IMR-90 (cell line): ENCODE measurements at places on chromosomes 2 and 18. TPM values are rescaled to one million over a fixed set of nuclear protein-coding genes. Genes with fewer than 3 reads are reported as not detected.

The LRRC30 gene
- not detected in 2 replicates for total RNA-seq

The GAREM1 gene
- total RNA-seq: 1.9 and 2.3 TPM in 2 replicates

The TMEM163 gene
- total RNA-seq: not detected in 2 replicates

The NETO1 gene
- total RNA-seq: 0.28 and 0.36 TPM in 2 replicates

The ZNF2 gene
- total RNA-seq: 7.3 and 7.8 TPM in 2 replicates

The C2orf92 gene
- 0.90 and 2.2 TPM in 2 replicates for total RNA-seq

The CD8A gene
- total RNA-seq: not detected in 2 replicates

The NYAP2 gene
- not detected in 2 replicates for total RNA-seq

The SNORC gene
- under 0.01 and 0.28 TPM in 2 replicates for total RNA-seq

The ARMC9 gene
- total RNA-seq: 39.4 and 46.6 TPM in 2 replicates

The CD8B2 gene
- total RNA-seq: not detected in 2 replicates

The NAB1 gene
- total RNA-seq: 31.2 and 33.6 TPM in 2 replicates

The NDUFS1 gene
- 118 and 187 TPM in 2 replicates for total RNA-seq

The CNRIP1 gene
- total RNA-seq: 23.3 and 25.6 TPM in 2 replicates

The MERTK gene
- 0.28 and 0.36 TPM in 2 replicates for total RNA-seq

The RPRM gene
- total RNA-seq: not detected in 2 replicates

The ASB18 gene
- not detected in 2 replicates for total RNA-seq

The TOGARAM2 gene
- under 0.01 and 0.28 TPM in 2 replicates for total RNA-seq

The REG1A gene
- total RNA-seq: not detected in 2 replicates

The TTC27 gene
- 30.5 and 33.3 TPM in 2 replicates for total RNA-seq

The SPTBN1 gene
- total RNA-seq: 230 and 241 TPM in 2 replicates

The ANKRD30BL gene
- not detected in 2 replicates for total RNA-seq

The SIX3 gene
- total RNA-seq: not detected in 2 replicates

The XIRP2 gene
- 0.18 and 0.28 TPM in 2 replicates for total RNA-seq

The PAIP2B gene
- total RNA-seq: 0.18 and 0.28 TPM in 2 replicates

The ABCG5 gene
- total RNA-seq: not detected in 2 replicates

The KCNG2 gene
- not detected in 2 replicates for total RNA-seq

The CCDC178 gene
- total RNA-seq: not detected in 2 replicates

The COLEC12 gene
- total RNA-seq: 1.7 and 2.3 TPM in 2 replicates

The MAB21L4 gene
- total RNA-seq: not detected in 2 replicates

The MEIS1 gene
- 157 and 209 TPM in 2 replicates for total RNA-seq

The REG3G gene
- not detected in 2 replicates for total RNA-seq

The ACTG2 gene
- 349 and 523 TPM in 2 replicates for total RNA-seq

The CREG2 gene
- total RNA-seq: not detected in 2 replicates

The CFAP65 gene
- not detected in 2 replicates for total RNA-seq

The PFN4 gene
- total RNA-seq: 0.28 and 0.36 TPM in 2 replicates

The DGKD gene
- total RNA-seq: 5.8 and 6.5 TPM in 2 replicates

The CFAP221 gene
- total RNA-seq: not detected in 2 replicates

The DNAH6 gene
- under 0.01 TPM in 2 replicates for total RNA-seq

The GNAL gene
- total RNA-seq: 0.28 and 0.36 TPM in 2 replicates

The AGXT gene
- not detected in 2 replicates for total RNA-seq

The ANXA4 gene
- 22.2 and 25.8 TPM in 2 replicates for total RNA-seq

The UPP2 gene
- total RNA-seq: not detected in 2 replicates

The LYPD6 gene
- total RNA-seq: 0.90 and 1.4 TPM in 2 replicates

The MPP4 gene
- total RNA-seq: 11.1 and 14.9 TPM in 2 replicates

The PAX8 gene
- 0.18 and 0.28 TPM in 2 replicates for total RNA-seq

The GALNT14 gene
- total RNA-seq: 0.18 TPM in 1 of 2 replicates, not detected in the other

The FAM124B gene
- total RNA-seq: not detected in 2 replicates

The KCNIP3 gene
- 0.72 and 0.83 TPM in 2 replicates for total RNA-seq

The SLC19A3 gene
- under 0.01 TPM in 1 of 2 replicates, not detected in the other for total RNA-seq

The C1GALT1C1L gene
- 0.28 and 0.36 TPM in 2 replicates for total RNA-seq

The COMMD1 gene
- total RNA-seq: 45.8 and 60.4 TPM in 2 replicates

The LINC00305 gene
- not detected in 2 replicates for total RNA-seq

The ERBB4 gene
- total RNA-seq: not detected in 2 replicates

The CHRND gene
- not detected in 2 replicates for total RNA-seq

The DPP10 gene
- not detected in 2 replicates for total RNA-seq
